Stimulated activated CD4-positive, alpha-beta T cell treated with anti-CD3 and anti-CD28 coated beads, Interleukin-4, amount 100 ng/mL, for 1 hour (primary cell): ENCODE measurements at places on chromosomes 7 and 10.

DNA sequence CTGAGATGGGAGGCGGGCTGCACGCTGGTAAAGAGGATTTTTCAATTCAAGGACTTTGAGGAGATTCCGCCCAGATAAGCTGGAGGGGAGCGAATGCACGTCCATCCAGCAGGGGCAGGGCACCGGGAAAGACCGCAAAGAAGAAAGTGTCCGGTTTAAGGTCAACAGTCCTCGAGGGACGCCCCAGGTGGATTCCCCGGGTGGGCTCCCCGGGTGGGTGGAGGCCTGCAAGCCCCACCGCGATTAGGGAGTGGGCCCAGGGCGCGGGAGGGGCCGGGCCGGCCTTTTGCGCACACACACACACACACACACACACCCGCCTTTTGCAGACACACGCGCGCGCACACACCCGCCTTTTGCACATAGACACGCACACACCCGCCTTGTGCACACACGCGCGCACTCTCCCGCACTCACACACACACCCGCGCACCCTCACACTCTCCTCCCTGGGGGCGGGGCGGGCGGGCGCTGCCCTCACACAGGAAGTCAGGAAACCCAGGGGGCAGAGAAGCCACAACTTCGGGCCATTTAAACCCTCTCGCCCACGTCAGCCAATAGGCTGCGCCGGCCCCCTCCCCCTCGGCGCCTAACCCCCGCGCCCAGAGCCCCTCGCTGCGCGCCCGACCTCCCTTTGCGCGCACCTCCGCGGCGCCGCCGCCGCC is 615 bp downstream of the ARHGAP12 start:
- peak; percentile 46 for DNase-seq

DNA sequence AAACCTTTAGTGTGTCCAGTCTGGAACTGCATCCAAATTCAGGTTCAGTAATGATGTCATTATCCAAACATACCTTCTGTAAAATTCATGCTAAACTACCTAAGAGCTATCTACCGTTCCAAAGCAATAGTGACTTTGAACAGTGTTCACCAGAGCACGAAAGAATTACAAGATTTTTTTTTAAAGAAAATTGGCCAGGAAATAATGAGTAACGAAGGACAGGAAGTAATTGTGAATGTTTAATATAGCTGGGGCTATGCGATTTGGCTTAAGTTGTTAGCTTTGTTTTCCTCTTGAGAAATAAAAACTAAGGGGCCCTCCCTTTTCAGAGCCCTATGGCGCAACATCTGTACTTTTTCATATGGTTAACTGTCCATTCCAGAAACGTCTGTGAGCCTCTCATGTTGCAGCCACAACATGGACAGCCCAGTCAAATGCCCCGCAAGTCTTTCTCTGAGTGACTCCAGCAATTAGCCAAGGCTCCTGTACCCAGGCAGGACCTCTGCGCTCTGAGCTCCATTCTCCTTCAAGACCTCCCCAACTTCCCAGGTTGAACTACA is 694 bp upstream of the FAS start:
- no peak for DNase-seq

GRCh38 chr7:140435252-140435895 is 31.5 kb downstream of the RAB19 start:
- DNase-seq: no peak

GRCh38 chr7:151437866-151438516 is 1.9 kb downstream of the CRYGN start:
- DNase-seq: no peak

- no peak for DNase-seq
These were observed 44.0 kb downstream of the ASB4 start for GRCh38 chr7:95529701-95530100.

DNA sequence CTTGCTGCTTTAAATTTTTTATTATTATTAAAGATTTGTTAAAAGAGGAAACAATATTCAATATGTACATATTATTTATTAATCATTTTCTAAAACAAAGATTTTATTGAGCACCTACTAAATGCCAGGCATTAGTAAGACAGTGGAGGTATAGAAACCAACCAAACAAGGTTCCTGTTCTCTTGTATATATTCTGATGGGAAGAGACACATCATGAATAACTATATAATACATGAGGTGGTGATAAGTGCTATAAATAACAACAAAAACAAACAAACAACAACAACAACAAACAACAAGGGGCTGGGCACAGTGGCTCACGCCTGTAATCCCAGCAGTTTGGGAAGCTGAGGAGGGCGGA is 630 bp upstream of the LIPA start:
- no peak for DNase-seq

GRCh38 chr7:112143582-112143981 is 62.6 kb downstream of the DOCK4 start:
- no peak for DNase-seq

GRCh38 chr10:10222304-10222841 is 795.3 kb upstream of the CELF2 start:
- no peak for DNase-seq

DNA sequence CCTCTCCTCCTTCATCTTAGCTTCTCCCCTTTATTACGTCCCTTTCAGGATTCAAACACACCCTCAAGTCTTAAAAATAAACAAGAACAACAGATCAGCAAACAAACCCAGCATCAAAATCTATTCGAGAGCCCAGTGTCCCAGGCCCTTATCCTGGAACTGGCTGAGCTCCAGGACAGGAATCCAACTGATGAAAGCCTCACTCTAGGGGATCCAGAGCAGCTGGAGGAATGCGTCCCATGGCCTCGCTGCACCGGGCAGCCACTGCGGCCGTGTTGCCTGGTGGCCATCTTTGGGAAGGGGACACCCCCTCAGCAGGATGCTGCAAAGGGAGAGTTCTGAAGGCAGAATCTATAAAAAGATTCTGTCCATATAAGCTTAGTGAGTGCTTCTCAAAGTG is 156.5 kb upstream of the BMPER start:
- DNase-seq: no peak

- DNase-seq: no peak
These were observed 325.9 kb downstream of the GFRA1 start for GRCh38 chr10:115947104-115947503.

GRCh38 chr10:35424680-35425285 is 88.5 kb downstream of the CCNY start:
- no peak for DNase-seq

- DNase-seq: no peak
These were observed 73.3 kb downstream of the MCU start for GRCh38 chr10:72765051-72765745.

GRCh38 chr7:115654384-115655214 is 376.0 kb downstream of the TFEC start:
- DNase-seq: no peak

- DNase-seq: no peak
These were observed 69.4 kb downstream of the EBF3 start for GRCh38 chr10:129894698-129895097.

DNA sequence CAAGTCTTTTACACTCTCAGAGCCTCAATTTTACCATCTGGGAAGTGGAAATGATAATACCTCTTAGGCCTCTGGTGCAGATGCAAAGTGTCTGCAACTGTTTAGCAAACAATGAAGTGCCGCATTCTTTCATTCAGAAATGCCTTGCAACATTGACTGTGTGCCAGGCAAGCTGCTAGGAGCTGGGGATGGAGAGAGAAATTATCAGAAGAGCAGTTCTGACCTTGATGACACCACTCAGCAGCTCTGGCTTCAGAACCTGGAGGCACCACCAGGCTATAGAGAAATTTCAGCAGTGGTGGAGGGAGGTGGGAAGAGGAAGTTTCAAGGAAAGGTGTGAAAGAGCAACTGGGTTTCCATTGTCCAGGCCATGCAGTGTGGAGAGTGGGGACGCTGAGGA is 78.1 kb upstream of the HABP2 start:
- DNase-seq: no peak

GRCh38 chr10:69665474-69666320 is 35.6 kb downstream of the FAM241B start:
- DNase-seq: no peak

DNA sequence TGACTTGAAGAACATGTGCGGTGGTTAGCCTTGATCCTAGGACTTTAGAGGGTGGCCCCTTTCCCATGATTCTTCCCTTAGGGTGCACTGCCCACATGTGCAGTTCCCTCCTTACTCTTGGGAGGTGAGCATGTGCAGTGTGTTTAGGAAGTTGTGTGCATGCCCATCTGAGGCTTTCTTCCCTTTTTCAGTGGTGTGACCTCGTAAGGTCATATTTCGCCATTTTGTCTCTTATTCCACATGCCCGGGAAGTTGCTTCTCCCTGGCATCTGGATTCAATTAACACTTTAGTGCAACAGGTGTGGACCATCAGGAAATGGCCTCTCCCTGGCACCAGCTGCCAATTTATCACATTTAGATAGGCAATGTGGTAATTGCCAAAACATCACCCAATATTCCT is 380.6 kb upstream of the VSTM2A start:
- no peak for DNase-seq

DNA sequence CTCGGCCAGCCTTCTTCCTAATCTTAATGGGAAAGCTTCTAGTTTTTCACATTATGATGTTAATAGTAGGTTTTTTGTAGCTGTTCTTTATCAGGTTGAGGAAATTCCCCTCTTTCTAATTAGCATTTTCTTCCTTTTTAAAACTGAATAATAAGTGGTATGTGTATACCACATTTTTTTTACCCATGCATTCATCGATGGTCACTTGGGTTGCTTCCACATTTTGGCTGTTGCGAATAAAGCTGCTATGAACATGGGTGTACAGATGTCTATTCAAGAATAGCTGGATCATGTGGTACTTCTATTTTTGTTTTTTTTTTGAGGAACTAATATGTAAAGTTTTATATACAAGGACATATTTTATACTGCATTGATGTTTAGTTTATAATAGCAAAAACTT is 44.3 kb downstream of the NRF1 start:
- DNase-seq: no peak

DNA sequence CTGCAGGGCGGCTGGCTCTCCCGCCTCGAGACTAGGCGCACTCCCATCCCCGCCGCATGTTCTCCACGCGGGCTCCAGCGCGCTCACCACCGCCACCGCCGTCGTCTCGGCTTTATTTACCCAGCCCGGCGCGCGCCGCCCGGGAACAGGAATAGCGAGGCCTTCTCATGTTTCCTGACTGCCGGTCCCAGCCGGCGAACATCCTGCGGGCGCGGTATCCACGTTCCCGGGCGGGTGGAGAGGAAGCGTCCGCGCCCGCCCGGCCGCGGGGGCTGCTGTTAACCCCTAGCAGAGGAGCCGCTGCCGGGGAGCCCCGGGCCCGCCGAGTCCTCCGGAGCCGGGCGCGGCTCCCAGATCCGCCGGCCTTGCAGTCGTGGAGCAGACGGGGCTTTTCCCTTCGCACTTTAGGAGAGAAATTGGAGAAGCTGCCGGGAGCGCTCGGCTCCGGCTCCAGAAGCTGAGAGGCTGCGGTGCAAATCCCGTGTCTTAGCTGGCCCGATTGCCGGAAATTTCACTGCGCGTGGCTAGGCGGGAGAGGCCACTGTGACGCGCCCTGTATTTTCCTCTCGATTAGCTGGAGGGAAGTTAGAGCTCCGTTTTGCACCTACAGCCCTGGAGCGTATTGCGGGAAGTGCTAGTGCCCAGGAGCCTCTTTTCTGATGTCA is at the start of gene MKX:
MKX (minus strand) TSS at position 88 of the 665 bp plus-strand sequence. CDS start 2,404 bp downstream, outside the sequence.
- peak; percentile 48 for DNase-seq

GRCh38 chr7:70506434-70506833 is 625.5 kb upstream of the GALNT17 start:
- DNase-seq: no peak

DNA sequence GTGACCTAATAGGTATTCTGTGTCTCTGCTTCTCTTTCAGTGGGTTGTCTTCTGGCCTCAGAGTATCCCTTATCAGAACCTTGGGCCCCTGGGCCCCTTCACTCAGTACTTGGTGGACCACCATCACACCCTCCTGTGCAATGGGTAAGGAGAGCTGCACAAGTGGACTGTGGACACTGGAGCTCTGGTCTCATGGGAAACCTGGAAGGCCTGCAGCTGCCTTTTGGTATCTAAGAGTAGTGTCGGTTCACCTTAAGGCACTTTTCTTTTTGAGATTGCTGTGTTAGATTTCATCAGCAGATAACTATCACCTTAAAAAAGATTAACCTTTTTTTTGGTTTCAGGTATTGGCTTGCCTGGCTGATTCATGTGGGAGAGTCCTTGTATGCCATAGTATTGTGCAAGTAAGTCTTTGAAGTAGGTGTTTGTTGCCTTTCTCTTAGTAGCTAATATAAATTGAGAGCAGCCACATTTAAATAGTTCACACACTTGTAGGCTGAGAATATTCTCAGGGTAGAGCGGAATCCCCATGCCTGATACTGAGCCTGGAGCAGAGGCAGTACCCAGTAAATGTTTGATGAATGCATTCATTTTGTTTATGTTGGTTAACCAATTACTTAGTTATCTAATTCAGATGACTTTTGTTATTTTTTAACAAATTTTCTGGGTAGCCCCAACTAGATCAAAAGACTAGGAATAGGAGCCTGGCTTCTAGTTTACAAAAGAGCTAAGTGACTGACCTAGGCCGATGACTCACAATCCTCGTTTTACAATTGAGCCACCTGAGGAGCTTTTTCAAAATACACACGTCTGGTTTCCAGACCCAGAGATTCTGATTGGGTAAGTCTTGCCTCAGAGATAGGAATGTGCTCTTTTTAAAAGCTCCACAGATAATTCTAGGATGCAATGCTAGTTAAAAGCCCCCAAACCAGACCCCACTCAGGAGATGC is 3.6 kb downstream of the TMEM254 start:
- no peak for DNase-seq

DNA sequence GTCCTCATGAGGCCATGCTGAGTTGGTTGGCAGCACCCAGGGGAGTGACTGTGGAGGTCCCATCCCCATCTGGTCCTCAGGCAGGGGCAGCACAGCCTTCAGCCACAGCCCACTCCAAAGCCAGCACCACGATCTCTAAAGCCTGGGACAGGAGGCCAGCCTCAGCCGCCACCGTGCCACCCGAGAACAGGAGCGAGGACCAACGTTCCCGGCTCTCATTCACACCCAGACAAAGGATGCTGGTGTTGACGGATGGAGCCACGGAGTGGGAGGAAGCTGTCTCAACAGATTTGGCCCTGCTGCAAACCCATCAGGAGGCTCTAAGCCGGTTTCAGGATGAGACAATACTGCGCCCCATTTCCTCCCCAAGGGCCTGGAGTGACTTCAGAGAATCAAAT is 42.7 kb upstream of the PPP2R2D start:
- no peak for DNase-seq

- DNase-seq: no peak
These were observed 37.1 kb downstream of the MASTL start for GRCh38 chr10:27192284-27192683.

- peak; percentile 5 for DNase-seq
These were observed 89.3 kb downstream of the BEND7 start for GRCh38 chr10:13439313-13440184.

- no peak for DNase-seq
These were observed 11.6 kb downstream of the GOLGA7B start for GRCh38 chr10:97861097-97861750.
